ENCODE measurements at places on chromosomes 13 and 19. TPM values are rescaled to one million over a fixed set of nuclear protein-coding genes. Genes with fewer than 3 reads are reported as not detected.

Gene B3GNT3
- 0.40 TPM for total RNA-seq

Gene KISS1R
- not detected for total RNA-seq

Gene EXOC3L2
- total RNA-seq: 0.42 TPM

Gene ZNF223
- 2.6 TPM for total RNA-seq

Gene ZNF568
- total RNA-seq: 14.7 TPM

Gene SIX5
- 18.2 TPM for total RNA-seq

GRCh38 chr13:42119041-42119440, 70.6 kb downstream of the DGKH start:
- H3K4me1 ChIP-seq: peaks cover 10% of the 10 kb centered on the region
- no peak overlapping the region for H3K4me3 ChIP-seq
- no peaks in the 10 kb centered on the region for H3K27me3 ChIP-seq
- H3K27ac ChIP-seq: no peak overlapping the region
- H3K36me3 ChIP-seq: no peaks in the 10 kb centered on the region

DNA sequence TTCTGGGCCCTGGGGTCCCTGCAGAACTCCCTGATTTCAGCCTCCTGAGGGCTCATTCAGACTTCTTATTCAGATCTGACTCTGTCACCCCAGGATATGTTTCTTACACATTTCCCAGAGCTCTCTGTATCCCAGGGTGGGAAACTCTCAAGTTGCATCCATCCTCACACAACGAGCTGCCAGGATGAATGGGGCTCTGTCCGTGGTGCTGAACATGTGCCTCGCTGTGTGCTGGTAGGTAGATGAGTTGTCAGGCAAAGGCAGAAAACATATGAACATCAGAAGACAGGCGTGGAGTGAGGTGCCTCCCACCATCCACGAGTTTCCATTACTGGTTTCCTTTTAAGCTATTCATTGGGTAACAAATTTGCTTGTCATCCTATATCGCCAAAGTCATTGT, 11.4 kb upstream of the IGFL1 start:
- H3K4me3 ChIP-seq: no peak overlapping the region
- no peak for DNase-seq
- no peaks in the 10 kb centered on the region for H3K27me3 ChIP-seq
- H3K27ac ChIP-seq: no peak overlapping the region
- H3K36me3 ChIP-seq: no peaks in the 10 kb centered on the region

DNA sequence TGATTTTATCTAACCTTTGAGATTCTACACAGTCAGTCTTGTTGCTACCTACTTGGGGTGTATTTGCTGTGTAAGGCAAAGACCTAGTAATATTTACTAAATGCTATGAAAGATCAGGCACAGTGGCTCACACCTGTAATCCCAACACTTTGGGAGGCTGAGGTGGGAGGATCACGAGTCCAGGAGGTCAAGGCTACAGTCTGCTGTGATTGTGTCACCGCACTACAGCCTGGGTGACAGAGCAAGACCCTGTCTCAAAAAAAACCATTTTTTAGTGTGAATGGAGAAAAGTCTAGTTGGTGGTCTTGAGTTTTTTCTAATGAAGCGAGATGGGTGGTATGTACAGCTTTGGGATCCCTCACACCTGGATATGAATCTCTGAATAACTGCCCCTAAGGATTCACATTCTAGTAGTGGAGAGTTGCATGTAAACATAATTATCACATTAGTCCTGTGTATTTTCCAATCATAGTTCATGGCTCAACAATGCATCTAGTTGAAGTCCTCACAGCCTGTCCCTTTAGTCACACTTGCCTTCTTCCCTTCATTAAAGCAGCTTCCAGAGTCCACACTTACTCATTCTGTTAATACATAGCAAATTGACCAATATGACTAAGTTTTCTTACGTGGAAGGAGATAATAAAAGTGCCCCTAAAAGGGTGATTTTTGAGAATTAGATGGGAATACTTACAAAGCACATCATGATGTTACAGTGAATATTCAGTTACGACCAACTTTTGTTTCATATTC, 7.5 kb downstream of the RPL21 start:
- peaks cover 26% of the 10 kb centered on the region for H3K36me3 ChIP-seq
- no peak overlapping the region for H3K27ac ChIP-seq
- no peak for DNase-seq
- H3K4me1 ChIP-seq: peaks cover 13% of the 10 kb centered on the region
- no peaks in the 10 kb centered on the region for H3K27me3 ChIP-seq
- no peak overlapping the region for H3K4me3 ChIP-seq

DNA sequence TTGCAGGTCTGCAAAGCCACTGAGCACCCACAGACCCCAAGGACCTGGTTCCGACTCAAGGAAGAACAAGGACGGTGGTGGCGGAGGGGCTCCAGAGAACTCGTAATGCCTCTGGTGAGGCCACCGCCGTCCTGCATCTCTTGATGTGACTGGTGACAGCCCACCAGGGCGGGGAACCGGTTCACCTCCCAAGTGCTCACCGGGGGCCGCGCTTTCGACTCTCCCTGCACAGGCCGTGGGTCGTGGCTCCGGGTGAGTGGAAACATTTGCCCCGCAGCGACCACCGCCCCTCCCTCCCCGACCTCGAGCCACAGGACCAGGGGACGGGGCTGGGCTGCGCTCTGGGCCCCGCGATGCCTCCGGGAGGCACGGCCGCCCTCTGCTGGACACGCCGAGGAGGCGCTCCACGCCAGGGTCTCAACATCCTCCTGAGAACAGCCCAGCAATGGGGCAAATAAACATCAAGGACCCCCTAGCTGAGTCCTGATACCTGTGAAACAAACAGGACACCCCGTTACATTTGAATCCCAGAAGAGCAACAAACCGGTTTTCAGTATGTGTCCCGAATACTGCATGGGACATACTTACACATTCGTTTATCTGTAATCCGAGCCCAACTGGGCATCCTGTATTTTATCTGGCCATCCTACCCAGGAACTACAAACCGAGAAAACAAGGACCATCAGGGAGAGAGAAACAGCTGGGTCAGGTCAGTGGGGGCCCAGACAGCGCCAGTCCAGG, 3.9 kb upstream of the PLPP2 start:
- DNase-seq: no peak
- H3K36me3 ChIP-seq: no peaks in the 10 kb centered on the region
- no peaks in the 10 kb centered on the region for H3K27me3 ChIP-seq

DNA sequence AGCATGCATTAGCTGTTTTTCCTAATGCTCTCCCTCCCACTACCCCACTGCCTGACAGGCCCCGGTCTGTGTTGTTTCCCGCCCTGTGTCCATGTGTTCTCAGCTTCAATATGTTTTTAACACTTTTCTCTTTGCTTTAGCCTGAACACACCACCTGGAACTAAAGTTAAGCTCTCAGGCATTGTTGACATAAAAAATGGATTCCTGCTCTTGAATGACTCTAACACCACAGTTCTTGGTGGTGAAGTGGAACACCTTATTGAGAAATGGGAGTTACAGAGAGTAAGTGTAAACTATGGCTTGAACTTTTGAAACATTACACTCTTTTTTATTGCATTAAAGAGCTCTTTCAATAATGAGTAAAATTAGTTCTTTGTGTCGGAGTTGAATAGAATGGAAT, 70.1 kb downstream of the TDRD3 start:
- DNase-seq: no peak
- H3K27me3 ChIP-seq: no peaks in the 10 kb centered on the region
- H3K4me3 ChIP-seq: no peak overlapping the region
- H3K4me1 ChIP-seq: peaks cover 4% of the 10 kb centered on the region
- H3K36me3 ChIP-seq: peaks cover 18% of the 10 kb centered on the region
- no peak overlapping the region for H3K27ac ChIP-seq

DNA sequence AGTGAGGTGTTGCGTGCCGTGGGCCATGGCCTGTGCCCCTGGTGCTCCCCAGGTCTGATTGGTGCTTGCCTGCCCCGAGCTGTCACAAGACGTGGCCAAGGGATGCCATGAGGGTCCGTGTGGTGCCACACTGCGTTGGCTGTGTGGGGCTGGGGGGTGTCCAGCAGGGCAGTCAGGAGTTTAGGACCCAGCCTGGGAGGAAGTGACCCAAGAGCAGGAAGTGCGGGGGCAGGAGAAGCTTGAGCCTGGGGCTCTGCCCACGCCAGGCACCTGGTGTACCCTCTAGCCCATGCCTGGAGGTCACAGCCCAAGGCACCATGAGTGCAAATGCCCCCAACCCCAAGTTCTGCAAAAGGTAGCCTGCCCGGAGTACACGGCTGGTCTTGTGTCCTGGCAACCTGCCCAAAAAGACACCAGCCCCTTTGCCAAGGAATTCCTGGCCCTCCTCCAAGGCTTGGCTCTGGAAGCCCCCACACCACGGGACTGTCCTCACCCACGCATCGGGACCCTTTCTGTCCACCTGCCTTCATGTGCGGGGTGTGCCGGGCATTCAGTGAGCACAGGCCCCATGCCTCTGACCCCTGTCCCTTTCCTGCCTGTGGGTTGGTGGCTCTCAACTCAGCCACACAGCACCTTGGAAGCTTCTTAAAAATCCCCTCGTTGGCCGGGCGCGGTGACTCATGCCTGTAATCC, 24.9 kb downstream of the MPND start:
- H3K4me1 ChIP-seq: peaks cover 61% of the 10 kb centered on the region
- no peak overlapping the region for H3K4me3 ChIP-seq
- H3K36me3 ChIP-seq: peaks cover 37% of the 10 kb centered on the region
- H3K27ac ChIP-seq: peak overlapping the region; percentile 74
- DNase-seq: no peak

Measured in esophagus muscularis mucosa (tissue), 4 donors.